ENCODE measurements at places on chromosomes 5 and 9.

DNA sequence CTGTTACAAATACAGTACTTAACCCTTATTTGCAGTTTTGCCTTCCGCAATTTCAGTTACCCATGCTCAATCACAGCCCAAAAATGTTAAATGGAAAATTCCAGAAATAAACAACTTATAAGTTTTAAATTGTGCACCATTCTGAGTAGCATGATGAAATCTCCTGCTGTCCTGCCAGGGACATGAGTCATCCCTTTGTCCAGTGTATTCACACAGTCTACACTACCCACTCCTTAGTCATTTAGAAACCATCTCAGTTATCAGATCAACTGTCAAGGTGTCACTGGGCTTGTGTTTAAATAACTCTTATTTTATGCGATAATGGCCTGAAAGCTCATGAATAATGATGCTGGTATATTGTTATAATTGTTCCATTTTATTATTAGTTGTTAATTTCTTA is 95.8 kb downstream of the PLCXD3 start:
- no peak for DNase-seq

- DNase-seq: no peak
These were observed 364.1 kb downstream of the MAN2A1 start for GRCh38 chr5:110053824-110054223.

- no peak for DNase-seq
These were observed 29.4 kb downstream of the CTNNAL1 start for GRCh38 chr9:108983885-108984284.

DNA sequence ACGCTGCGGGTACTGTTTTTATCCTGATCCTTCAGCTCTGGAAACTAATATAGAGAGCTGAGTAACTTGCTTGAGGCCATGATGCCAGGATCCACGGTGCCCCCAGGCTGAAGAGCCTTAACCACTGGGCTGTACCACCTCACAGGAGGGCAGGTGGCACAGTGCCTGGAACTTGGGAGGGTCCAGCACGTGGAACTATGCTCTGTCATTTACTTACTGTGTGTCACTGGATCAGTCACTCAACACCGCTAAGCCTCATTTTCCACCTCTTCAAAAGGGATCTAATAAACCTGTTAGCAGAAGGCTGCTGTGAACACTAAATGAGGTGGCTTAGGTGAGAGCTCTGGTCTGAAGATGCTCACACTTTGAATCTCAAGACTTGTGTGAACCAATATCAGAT is 29.6 kb downstream of the KCNIP1 start:
- no peak for DNase-seq

DNA sequence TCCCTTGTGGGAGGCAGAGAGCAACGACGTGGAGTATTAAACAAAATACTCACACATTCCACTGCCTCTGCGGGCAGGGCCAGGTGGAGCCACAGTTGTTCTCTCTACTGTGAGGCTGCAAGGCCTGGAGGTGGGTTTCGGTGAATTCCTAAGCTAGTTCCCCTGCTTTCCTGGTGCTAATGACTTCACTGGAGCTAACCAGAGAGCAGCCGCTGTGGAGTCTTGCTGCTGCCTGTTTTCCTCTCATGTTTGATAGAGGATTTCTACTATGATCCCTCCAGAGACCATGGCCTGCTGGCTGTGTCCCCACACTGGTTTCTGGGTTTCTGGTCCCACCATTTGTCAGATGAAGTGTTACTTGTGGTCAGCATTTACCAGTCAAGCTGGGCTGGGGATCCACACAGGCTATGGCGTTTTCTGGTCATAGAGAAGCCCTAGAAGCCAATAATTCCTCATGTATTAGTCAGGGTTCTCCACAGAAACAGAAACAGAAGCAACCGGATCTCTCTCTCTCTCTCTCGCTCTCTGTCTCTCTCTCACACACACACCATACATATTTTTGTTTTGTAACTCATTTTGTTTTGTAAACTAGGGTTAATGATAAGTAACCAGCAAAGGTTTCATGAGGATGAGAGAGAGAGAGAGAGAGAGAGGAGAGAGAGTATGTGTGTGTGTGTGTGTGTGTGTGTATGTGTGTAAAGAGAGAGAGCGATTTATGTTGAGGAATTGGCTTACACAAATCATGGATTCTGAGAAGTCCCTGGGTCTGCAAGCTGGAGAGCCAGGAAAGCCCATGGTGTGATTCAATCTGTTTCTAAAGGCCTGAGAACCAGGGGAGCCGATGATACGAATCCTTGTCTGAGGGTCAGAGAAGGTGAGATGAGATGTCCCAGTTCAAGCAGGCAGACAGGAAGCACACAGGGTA is 403.0 kb downstream of the GADD45G start:
- DNase-seq: no peak

DNA sequence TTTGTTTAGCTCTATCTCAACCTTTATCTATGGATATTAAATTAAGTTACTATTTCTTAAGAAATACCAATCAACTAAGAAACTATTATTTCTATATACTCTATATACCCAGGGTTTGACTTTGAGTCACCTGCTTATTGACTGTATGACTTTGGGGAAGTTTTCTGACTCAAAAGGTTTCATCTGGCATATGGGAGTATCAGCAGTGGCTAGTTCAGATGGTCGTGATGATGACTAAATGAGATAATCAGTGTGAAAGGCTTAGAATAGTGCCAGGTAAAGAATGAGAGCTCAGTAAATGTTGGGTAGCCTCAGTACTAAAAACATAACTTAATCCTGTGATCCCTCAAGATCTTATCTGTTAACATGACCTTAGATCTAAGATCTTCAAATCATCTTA is 179.7 kb upstream of the ISL1 start:
- no peak for DNase-seq

GRCh38 chr5:19891658-19892057 is 96.3 kb downstream of the CDH18 start:
- DNase-seq: no peak

GRCh38 chr5:136232316-136232715 is 39.4 kb upstream of the SMIM32 start:
- no peak for DNase-seq

- peak; percentile 79 for DNase-seq
These were observed 6.3 kb downstream of the SLC12A7 start for GRCh38 chr5:1105350-1106265.

DNA sequence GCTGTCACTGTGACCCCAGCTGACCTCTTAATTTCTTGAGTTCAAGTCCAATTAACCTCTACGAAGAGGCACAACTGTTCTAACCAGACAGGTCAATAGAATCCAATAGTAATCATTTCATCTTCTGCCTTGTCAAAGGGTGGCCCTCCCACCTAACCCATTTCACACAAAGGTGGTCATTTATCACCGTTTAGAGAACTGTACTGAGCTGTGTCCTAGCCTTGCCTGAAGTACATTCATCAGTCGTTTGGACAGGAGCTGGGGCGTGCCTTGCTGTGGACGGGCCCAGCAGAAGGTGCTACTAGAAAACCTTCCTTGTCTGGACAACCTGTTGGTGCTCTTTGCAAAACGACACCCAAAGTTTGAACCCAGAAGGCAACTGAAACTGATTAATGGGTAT is 605.4 kb downstream of the ISL1 start:
- no peak for DNase-seq

DNA sequence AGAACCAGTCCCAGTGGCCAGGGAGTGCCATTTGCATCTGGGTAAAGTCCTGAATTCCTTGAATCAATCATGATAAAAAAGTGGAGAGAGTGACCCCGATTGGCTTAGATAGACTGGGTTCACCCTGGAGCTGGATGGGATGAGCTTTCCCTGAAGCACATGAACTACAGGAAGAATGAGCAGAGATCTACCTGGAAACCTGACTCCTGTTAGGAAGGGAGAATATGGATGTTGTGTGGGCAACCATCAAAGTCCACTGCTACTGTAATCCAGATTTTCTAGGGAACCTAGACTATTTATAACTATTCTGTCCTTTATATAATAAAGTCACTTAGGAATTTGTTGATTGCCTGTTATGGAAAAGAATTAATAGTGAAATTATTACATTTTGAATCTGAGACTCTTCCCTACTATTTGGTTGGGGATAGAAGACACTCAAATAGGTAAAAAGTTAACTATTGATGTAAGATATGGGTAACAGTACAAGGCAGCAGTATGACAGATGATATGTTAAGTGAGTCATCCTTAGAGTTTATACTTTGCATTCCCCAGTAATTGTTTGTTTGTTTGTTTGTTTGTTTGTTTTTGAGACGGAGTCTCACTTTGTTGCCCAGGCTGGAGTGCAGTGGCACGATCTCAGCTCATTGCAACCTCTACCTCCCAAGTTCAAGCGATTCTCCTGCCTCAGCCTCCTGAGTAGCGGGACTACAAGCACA is 17.9 kb downstream of the CYSTM1 start:
- no peak for DNase-seq

All from CD4-positive, alpha-beta memory T cell (primary cell).